ENCODE measurements at places on chromosomes 7 and 10.
A peak's percentile ranks its signal among the peaks of the same experiment; 100 is the strongest.

GRCh38 chr10:51230887-51231585 is 156.7 kb downstream of the PRKG1 start:
- DNase-seq = no peak

DNA sequence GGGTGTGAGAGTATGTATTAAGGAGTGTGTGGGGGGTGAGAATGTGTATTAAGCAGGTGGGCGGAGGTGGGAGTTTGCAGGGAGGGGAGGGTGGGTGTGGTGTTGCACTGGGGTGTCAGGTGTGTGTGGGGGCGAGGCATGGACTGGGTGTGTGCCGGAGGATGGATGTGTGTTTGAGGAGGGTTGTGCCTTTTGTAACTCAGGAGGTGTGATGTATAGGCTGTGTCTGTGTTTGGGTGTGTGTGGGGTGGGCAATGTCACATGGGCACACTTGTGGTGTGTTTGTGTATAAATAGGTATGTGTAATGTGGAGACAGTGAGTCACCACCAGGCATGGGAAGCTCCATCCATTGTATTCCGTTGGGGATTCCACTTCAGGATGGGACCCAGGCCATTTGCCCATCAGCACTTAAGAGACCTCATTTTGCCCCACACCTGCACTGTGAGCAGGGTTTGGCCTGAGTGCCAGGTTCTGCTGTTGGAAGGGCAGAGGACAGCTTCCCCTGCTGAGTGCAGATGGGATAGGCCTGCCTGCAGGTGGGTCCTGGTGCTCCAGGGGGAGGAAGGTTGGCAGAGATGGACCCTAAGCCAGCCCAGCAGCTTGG is 5.8 kb downstream of the UNC5B start:
- DNase-seq = peak; percentile 46

GRCh38 chr10:78578929-78579328 is 489.8 kb upstream of the ZMIZ1 start:
- DNase-seq = peak; percentile 8

GRCh38 chr7:77897004-77897547 is 98.5 kb downstream of the PHTF2 start:
- no peak for DNase-seq

DNA sequence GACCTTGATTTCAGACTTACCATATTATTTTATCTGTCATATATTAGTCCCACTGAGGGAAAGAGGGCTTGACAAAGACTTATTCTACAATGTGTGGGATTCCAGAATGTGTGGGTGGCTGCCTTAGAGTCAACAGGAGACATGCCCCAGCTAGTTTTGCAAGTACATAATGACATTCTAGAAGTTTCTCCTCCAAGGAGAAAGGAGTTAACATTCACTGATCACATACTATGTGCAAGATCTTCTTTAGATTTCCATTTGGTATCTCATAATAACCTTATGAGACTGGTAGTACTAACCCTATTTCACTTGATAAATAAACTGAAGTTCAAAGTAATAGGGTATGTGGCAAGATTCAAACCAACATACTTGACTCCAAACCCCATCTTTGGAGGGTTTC is 25.2 kb downstream of the IRF5 start:
- DNase-seq = no peak

- DNase-seq = no peak
These were observed 66.1 kb downstream of the SHH start for GRCh38 chr7:155746188-155746587.

Measured in left forelimb (tissue), 1 donor.